ENCODE measurements at places on chromosomes 3 and 15.

GRCh38 chr3:168071591-168072322 lies 24.0 kb downstream of the GOLIM4 start:
- DNase-seq: no peak

GRCh38 chr3:11632966-11633365 lies 10.7 kb downstream of the VGLL4 start:
- no peak for DNase-seq

- DNase-seq: no peak
Observed at GRCh38 chr3:140078940-140079339, 144.0 kb downstream of the CLSTN2 start.

- no peak for DNase-seq
Observed at GRCh38 chr15:57736591-57736990, 30.1 kb downstream of the POLR2M start.

DNA sequence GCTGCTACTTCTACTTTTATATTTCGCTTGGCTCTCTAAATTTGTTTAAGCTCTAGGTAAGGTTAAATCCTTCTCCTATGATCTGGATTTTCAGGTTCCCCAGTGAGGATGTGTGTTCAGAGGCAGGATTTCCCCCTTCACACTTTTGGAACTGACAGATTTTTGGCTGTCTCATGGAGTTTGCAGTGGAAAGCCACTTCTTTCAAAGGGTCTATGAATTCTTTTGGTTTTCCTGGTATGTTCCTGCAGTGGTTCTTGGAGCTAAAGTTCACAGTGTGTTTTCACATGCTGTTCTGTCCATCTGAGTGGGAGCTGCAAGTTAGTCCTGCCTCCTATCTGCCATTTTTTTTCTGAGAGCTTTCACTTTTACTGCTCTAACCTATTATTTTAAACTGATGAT lies 21.6 kb upstream of the TIGIT start:
- no peak for DNase-seq

DNA sequence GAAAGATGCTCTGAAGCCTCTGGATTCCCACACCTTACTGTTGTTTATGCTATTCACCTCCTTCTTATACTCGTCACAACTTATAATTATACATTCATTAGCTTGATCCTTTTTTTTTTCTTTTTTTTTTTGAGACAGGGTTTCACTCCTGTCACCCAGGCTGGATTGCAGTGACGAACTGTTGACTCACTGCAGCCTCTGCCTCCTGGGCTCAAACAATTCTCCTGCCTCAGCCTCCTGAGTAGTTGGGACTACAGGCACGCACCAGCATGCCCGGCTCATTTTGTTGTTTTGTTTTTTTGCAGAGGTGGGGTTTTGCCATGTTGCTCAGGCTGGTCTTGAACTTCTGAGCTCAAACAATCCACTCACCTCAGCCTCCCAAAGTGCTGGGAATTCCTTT lies 143.6 kb downstream of the PLCL2 start:
- no peak for DNase-seq

GRCh38 chr15:38312190-38312589 lies 59.6 kb downstream of the SPRED1 start:
- DNase-seq: no peak

DNA sequence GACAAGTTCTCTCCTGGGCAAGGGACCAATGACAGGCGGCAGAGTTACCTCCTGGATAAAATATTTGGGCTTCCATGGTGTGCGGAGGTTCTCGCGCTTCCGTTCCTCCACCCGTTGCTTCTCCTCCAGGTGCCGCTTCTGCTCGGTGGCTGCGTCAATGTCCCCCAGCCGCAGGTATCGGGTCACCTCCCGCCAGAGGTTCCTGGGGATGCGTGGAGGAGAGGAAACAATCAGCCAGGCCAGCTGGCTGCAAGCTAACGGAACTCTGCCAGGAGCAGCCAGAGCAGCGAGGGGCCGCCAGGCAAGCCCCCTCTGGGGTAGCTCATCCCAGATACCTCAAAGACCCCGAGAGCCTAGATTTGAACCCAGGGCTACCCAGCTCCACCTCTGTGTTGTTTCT lies 131.3 kb downstream of the STT3B start:
- no peak for DNase-seq

GRCh38 chr15:43225201-43225949 lies 4.6 kb upstream of the EPB42 start:
- DNase-seq: peak; percentile 73

- DNase-seq: no peak
Observed at GRCh38 chr15:45169608-45170480, 17.9 kb downstream of the SHF start.

DNA sequence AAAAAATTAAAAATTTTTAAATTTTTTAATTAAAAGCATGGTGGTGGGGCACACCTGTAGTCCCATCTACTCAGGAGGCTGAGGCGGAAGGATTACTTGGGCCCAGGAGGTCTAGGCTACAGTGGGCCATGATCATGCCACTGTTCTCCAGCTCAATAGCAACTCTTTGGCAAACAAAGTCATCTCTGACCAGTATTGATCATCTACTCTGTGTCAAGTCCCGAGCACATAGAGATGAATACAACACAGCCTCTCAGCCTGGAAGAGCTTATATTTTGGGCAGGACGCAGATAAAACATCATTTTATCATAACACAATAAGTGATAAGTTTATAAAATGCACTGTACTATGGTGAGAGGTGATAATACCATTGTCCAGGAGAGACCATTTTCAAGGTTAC lies 281.6 kb upstream of the GADL1 start:
- DNase-seq: no peak

GRCh38 chr3:152973575-152973974 lies 138.6 kb downstream of the P2RY1 start:
- DNase-seq: no peak

DNA sequence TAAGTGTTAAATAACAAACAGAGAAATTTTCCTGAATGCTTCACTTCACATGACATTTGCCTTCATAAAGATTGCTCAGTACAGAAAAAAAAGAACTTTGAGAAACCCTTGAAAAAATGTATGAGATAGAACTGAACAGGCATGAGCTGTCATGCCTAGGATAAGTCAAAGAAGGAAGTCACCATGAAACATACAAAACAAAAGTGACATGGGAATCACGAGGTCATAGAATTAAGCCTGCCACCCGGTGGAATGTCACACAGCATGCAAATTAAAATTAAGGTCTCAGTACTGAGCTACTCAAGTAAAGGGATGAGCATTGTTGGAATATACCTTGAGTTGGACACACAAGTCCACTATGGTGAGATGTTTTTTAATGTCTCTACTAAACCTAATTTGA lies 652.5 kb upstream of the NECTIN3 start:
- no peak for DNase-seq

GRCh38 chr3:150583028-150583427 lies 20.1 kb upstream of the SELENOT start:
- DNase-seq: no peak

GRCh38 chr3:179045719-179046402 lies 25.7 kb downstream of the ZMAT3 start:
- no peak for DNase-seq

DNA sequence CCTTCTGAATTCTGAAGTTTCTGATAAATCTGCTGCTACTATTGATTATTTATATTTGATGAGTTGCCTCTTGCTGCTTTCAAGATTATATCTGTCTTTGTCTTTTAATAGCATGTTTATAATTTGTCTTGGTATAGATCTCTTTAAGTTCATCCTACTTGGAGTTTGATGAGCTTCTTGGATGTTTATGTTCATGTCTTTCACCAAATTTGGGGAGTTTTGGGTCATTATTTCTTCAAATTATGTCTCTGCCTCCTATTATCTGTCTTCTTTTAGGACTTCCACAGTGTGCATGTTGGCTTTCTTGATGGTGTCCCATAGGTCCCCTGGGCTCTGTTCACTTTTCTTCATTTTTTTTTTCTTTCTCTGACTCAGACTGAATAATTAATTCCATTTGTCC lies 32.3 kb upstream of the EDEM1 start:
- no peak for DNase-seq

GRCh38 chr3:196931828-196932587 lies 10.3 kb downstream of the NCBP2 start:
- DNase-seq: no peak

- DNase-seq: peak; percentile 23
Observed at GRCh38 chr3:4350789-4351163, 47.6 kb downstream of the SETMAR start.

DNA sequence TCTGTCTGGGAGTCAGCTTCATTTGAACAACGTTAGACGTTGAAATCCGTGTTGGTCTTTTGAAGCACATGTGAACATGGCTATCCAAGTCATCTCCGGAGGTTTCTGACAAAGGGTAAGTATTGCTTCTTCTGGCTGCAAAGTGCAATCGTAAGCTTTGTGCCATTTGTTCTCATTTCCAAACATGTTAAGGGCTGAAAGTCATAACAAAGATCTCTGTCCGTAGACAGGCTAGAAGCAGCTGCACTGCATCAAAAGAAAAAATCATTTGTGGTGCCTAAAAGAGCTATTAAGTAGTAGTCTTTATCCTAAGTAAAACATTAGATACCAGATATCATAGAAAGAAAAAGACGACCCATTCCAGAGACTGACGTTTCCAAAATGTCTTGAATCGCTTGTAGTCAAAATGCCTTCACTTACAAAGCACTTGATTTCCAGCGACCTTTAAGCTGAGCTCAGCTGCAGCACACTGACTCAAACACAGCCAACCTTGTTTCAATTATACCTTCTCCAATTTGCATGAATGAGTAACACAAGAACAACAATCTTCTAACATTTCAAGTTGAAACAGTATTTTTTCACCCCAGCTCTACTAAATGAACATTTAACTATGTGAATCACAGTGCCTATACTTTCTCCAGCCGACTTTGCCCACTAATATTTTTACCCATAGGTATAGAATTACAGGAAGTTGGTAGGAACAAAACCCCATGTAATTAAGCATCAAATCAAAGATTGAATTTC lies 76.6 kb downstream of the NEDD4 start:
- DNase-seq: no peak

DNA sequence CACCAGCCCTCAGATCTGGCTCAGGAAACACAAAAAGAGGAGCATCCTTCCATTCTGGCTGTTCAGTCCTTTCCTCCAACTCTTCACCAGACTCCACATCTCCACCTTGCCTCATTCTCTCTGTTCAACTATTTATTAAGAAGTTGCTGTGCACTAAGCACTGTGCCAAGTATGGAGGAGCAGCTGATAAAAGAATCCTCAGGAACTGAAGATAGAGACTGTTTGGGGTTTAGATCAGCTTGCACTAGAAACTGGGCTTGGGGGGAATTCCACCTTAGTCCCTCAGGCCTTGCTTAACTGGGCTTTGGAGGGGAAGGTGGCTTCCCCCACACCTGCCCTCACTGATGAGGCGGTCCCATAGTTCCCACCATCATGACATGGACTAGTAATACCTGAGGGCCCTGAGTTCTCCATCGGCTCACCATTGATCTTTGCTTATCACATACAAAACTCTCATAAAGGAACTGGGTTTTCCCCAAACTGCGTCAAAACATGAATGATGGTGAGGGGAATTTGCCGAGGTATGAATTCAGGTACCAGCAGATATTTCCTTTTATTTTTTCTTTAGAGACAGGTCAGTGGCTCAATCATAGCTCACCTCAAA lies 1.7 kb upstream of the CCR8 start:
- no peak for DNase-seq

DNA sequence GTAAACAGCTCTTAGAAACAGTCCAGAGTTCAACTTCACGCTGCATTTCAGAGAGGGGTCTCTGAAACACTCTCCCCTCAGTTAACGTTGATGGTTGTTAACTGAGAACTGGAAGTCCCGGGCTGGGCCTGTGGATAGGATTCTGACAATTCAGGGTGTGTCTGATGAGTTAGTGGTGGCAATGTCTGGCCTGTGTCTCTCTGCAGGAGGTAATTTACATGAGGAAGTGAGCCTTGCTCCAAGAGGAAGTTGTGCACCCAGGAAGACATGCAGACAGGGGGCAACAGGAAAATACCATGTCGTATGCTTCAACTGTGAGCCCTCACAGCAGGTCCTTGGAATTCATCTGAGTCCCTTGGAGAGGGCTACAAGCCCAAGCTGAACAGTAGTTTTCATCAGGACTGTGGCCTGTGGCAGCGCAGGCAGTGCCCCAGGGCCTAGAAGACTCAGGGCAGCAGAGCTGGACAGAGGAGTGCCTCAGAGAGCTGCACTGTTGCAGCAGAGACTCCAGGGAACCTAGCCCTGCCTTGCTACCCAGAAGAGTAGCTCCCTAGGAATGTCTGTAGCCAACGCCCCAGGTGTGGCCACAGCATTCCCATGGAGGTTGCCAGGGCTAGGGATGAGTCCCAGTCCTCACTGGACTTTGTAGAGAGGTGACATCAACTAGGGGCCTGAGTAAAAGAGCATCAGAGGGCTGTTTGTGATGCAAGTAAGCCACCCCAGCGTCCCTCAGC lies 104.6 kb upstream of the SELENOK start:
- no peak for DNase-seq

DNA sequence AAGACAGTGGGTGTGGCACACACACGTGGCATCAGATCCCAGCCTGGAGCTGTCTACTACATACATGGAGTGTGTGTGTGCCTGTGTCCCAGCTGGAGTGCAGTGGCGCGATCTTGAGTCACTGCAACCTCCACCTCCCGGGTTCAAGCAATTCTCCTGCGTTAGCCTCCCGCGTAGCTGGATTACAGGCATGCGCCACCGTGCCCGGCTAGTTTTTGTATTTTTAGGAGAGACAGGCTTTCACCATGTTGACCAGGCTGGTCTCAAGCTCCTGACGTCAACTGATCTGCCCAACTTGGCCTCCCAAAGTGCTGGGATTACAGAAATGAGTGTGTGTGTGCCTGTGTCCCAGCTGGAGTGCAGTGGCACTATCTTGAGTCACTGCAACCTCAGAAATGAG lies 108.8 kb downstream of the IL12A start:
- DNase-seq: no peak

DNA sequence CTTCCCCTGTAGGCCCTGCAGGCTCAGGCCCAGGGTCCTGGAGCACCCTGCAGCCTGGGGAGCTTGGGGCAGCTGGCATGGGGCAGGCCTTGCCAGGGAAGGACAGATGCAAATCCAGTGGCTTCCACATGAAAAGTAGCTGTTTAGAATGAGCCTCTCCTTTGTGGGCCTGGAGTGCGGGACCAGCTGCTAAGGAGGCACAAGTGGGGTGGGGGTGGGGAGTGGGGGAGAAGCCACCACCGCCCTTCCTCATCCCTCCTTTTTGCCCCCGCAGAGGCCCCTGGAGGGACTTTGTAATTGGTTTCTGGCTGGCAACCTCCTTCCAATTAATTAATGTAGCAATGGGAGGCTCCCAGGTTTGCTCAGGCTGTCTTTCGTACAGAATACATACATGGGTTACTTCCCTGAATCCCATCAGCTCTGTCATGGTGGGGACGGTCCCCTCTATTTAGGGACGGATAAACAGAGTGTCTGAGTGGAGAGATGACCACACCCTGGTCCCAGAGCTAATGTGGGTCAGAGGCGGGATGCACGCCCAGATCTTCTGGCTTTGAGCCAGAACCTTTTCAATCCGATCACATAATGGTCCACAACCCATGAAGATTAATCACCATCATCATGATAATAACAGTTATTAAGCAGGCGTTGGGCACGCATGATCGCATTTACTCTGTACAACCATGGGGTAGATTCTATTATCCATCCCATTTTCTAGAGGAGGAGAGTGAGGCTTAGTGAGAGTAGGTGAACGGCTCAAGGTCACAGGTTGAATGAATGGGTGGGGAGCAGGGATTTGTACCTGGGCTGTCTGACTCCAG lies 6.2 kb downstream of the CORO2B start:
- DNase-seq: no peak

GRCh38 chr15:39499681-39500080 lies 81.2 kb upstream of the THBS1 start:
- DNase-seq: no peak

GRCh38 chr3:124969963-124970722 lies 35.6 kb upstream of the MUC13 start:
- no peak for DNase-seq
